ENCODE measurements at places on chromosomes 1 and 21. TPM values are rescaled to one million over a fixed set of nuclear protein-coding genes. Genes with fewer than 3 reads are reported as not detected.

Gene CCDC17
- 0.35 TPM for total RNA-seq

- H3K27ac ChIP-seq = no peak overlapping the region
- H3K36me3 ChIP-seq = no peaks in the 10 kb centered on the region
- H3K27me3 ChIP-seq = peaks cover 13% of the 10 kb centered on the region
- DNase-seq = no peak
These were observed 642 bp upstream of the CREG1 start for GRCh38 chr1:167554028-167554779.

Gene TEKT2
- not detected for total RNA-seq

Gene CFHR4
- total RNA-seq = not detected

GRCh38 chr1:51445351-51446090, 73.5 kb downstream of the EPS15 start:
- peaks cover 40% of the 10 kb centered on the region for H3K4me1 ChIP-seq
- no peak overlapping the region for H3K27ac ChIP-seq
- peaks cover 2% of the 10 kb centered on the region for H3K27me3 ChIP-seq
- no peak overlapping the region for H3K4me3 ChIP-seq

Gene RFX5
- 40.6 TPM for total RNA-seq

- H3K36me3 ChIP-seq = peaks cover 8% of the 10 kb centered on the region
- H3K4me3 ChIP-seq = no peak overlapping the region
- peaks cover 3% of the 10 kb centered on the region for H3K27me3 ChIP-seq
These were observed 84.2 kb upstream of the FGGY start for GRCh38 chr1:59212706-59213105.

Gene PSMB2
- 96.3 TPM for total RNA-seq

Gene TPTE
- not detected for total RNA-seq

DNA sequence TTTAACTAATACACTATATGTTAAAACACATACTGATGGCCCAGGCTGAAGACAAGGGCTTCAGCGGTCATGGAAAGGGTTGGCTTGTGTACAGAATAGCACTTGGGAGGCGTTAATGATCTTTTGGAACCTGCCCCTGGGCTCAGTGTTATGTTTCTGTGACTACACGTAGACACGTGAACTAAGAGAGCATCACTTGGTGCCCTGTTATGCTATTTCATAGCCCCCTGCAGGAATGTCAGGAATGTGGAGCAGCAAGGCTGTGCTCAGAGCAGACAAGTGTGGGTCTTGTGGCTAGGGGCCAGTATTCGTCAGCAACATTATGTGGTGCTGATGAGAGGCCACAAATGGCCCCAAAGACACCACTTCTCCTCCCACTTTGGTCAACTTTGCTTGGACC, 132.4 kb downstream of the MAP3K21 start:
- H3K4me1 ChIP-seq = no peaks in the 10 kb centered on the region
- DNase-seq = no peak

DNA sequence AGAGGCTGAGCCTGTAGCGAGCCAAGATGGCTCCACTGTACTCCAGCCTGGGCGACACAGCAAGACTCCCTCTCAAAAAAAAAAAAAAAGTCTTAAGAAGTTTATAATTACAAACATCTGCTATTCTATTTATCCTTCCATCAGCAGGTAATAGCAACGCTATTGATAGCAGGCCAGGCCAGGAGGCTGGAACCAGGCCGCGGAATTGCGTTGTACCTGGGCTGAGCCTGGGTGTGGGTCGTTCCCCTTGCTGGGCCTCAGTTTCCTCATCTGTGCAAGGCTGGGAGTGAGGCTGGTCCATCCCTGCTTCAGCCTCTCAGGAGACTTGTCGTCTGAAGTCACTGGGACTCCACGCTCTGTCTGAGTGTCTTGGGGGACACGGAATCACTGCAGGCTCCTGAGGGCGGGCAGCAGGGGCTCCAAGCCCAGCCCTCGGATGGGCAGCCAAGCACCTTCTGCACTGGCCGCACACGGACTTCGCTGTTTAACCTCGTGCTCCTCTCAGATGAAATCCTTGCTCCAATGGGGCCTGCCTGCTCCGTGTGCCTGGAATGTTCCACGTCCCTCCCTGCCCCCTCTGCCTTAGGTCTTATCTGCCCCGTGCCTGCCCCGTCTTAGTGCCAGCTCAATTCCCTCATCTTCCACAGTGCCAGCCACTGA, 103.9 kb upstream of the C1orf174 start:
- no peak overlapping the region for H3K4me3 ChIP-seq
- H3K4me1 ChIP-seq = no peaks in the 10 kb centered on the region
- no peak for DNase-seq
- H3K27me3 ChIP-seq = no peaks in the 10 kb centered on the region
- H3K36me3 ChIP-seq = peaks cover 14% of the 10 kb centered on the region
- no peak overlapping the region for H3K27ac ChIP-seq

DNA sequence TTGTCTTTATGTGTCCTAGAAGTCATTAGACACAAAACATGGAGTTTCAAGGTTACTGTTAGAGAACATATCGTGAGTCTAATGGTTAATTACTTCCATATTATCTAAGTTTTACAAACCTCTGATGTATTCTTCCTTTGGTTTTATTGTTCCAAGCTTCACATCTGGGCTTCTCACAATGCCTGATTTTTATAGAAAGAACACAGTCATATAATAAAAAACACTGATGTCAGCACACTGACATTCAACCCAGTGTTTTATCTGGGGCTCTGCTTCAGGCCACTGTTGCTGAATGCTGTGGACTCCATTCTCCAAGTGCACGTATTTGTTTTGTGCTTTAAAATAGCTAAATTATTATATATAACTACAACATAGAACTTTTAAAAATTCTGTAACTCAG, 232.9 kb downstream of the SMYD3 start:
- H3K27ac ChIP-seq = no peak overlapping the region
- peaks cover 20% of the 10 kb centered on the region for H3K4me1 ChIP-seq
- no peak overlapping the region for H3K4me3 ChIP-seq
- no peaks in the 10 kb centered on the region for H3K27me3 ChIP-seq
- no peaks in the 10 kb centered on the region for H3K36me3 ChIP-seq

DNA sequence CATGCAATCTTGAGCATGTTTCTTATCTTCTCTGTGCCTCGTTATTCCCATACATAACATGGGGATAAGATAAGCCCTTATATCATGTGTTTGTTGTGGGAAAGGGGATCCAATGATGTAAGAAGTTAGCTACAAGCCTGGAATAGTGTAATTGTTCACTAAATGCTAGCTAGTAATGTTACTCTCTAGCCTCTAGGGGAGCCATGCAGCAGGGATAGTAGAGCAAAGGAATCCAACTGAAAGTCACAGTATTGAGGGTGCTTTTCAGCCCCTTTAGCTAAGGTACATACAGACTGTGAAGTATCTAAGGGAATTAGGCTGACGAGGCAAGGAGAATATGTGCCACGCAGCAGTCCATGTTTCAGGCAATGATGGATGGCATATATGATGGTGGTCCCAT, 46.9 kb downstream of the IL23R start:
- H3K27me3 ChIP-seq = peaks cover 12% of the 10 kb centered on the region
- H3K27ac ChIP-seq = no peak overlapping the region
- H3K4me3 ChIP-seq = no peak overlapping the region
- H3K4me1 ChIP-seq = no peaks in the 10 kb centered on the region
- H3K36me3 ChIP-seq = no peaks in the 10 kb centered on the region
- peak; percentile 11 for DNase-seq

DNA sequence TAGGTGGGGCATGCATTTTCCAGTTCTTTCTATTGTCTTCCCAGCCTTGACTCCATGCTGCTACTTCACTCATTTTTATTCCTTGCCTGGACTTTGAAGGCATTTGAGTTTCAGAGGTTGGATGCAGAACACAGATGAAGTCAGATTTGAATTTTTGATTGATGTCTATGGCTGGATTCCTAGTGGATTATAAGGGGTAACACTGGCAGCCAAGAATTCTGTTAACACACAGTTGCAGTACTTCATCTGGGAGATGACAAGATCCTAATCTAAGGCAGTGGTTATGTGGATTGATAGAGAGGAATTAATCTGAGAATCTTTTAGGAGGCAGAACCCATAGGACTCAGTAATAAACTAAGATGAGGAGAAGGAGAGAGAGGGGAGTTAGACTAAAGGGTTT, 439.0 kb upstream of the USP24 start:
- H3K27me3 ChIP-seq = peaks cover 2% of the 10 kb centered on the region
- no peak overlapping the region for H3K4me3 ChIP-seq
- no peaks in the 10 kb centered on the region for H3K36me3 ChIP-seq

Gene AMY2A
- total RNA-seq = not detected

GRCh38 chr21:26138615-26139257, 31.8 kb downstream of the APP start:
- H3K4me3 ChIP-seq = no peak overlapping the region
- H3K4me1 ChIP-seq = peaks cover 56% of the 10 kb centered on the region
- H3K36me3 ChIP-seq = peaks cover 39% of the 10 kb centered on the region
- no peak for DNase-seq

DNA sequence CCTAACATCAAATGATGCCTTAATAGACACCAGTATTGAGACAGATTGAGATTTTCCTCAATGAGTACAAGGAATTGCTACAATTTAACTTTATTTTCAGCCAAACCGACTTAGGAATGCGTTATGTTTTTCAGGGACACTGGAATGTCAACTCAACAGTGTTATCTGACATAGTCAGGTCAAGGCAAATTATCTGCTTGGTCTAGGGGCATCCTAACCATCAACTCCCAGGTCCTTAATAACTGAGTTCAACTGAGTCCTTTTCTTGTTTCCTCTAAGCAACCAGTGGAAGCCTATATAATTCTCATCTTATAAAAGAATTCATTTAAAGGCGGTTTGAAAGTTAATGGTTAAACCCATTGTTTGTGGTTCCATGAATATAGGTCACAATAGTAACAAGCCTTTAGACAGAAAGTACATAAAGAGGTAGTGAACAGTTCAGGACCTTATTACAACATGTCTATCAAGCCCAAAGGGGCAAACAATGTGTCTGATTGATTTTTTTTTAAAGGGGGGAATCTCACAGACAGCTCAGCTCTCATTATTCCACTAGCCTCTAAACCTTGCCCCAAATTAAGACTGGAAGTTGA, 32.3 kb upstream of the NR5A2 start:
- H3K27me3 ChIP-seq = peaks cover 6% of the 10 kb centered on the region
- no peaks in the 10 kb centered on the region for H3K4me1 ChIP-seq
- no peak for DNase-seq
- H3K27ac ChIP-seq = no peak overlapping the region
- no peak overlapping the region for H3K4me3 ChIP-seq

DNA sequence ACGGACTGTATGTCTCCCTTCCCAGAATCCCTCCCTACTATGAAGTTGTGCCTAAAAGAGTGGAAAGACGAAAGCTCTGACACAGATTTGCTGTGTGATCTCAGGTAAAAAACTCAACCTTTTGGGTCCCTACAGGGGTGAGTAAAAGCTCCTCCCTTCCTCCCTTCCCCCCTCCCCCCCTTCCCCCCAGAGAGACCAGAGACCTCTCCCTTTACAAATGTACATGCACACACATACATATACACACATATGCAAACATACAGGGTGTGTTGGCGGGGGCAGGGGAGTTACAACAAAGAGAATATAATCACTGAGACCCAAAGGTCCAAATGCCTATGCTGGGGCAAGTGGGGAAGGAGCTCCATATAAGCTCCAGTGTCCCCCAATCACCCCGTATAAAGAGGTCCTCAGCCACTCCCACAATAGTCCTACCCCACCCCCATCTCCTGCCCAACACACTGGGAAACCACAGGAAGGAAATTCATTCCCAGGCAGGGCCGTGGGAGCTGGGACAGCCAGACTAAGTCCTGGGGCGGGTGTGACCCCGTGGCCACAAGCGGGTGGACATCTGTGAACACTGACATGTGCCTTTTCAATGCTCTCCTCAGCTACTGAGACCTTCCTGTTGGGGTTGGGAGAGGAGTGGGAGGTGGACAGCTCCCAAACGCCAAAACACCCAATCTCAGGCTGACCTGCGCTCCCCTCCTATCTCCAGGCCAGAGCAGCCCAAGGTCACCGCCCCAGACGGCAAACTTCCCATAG, 2.0 kb downstream of the MEF2D start:
- peak overlapping the region; percentile 81 for H3K27ac ChIP-seq
- peak overlapping the region; percentile 88 for H3K4me3 ChIP-seq
- peaks cover 9% of the 10 kb centered on the region for H3K36me3 ChIP-seq

Gene CZIB
- 44.6 TPM for total RNA-seq

- no peaks in the 10 kb centered on the region for H3K4me1 ChIP-seq
- H3K36me3 ChIP-seq = peaks cover 34% of the 10 kb centered on the region
- no peak for DNase-seq
- H3K27ac ChIP-seq = no peak overlapping the region
These were observed 17.9 kb upstream of the PWP2 start for GRCh38 chr21:44089001-44089911.

DNA sequence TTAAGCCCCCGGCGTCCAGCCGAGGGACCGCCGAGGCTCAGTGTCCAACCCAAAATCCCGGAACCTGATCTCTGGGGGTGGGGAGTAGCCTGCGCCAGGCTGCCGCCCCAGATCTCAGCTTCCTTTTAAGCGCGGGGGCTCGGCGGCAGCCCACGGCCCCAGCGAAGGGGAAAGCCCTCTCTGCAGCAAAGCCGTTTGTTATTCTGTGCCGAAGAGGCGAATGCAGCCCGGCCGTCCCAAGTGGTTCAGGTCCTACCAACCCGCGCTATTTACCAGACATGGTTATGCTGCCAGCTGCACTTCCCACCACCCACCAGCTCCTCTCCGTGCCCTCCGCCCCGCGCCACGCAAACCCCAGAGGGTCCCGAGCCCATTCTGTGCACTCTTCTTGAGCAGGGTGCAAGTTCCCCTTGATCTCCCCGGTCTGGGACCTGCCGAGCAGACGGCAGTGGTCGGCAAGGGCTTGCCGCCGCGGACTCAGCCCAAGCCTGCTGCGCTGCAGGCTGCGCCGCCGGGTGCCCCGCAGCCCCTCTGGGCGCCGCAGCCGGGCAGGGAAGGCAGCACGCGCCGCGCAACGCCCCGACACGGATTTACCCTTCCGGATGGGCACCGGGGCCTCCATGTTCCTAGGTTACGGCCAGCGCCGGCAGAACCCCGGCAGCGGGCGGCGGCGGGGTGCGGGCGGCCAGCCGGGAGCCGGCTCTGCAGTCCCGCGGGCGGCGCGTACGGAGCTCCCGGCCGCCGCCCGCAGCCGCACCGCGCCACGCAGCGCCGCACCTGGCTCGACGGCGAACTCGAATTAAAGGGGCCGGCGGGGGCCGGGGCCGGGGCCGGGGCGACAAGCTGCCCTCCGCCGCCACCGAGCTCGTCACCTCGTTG, 738 bp upstream of the KCNA2 start:
- H3K4me1 ChIP-seq = no peaks in the 10 kb centered on the region
- H3K27ac ChIP-seq = no peak overlapping the region
- H3K4me3 ChIP-seq = no peak overlapping the region
- H3K36me3 ChIP-seq = no peaks in the 10 kb centered on the region
- DNase-seq = no peak

Gene ZBTB18
- total RNA-seq = 21.5 TPM

Gene AIRE
- not detected for total RNA-seq

DNA sequence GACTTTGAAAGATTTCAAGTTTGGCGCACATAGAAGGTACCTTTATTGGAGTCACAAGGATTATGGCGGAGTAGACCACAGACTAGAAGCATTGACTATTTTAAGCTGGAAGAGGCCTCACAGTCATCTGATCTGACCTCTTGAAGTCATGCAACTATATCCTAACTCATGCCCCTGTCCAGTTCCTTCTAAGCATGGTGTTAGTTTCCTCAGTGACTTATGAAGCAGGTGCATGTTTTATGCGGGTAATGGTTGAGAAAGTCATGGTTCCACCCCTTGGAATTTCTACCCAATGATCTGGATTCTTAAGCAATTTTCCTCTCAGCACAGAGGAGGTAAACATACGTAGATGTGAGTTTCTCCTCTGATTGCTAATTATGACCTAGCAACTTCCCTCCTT, 11.7 kb downstream of the OLFML3 start:
- H3K36me3 ChIP-seq = peaks cover 27% of the 10 kb centered on the region
- no peak overlapping the region for H3K4me3 ChIP-seq
- H3K27ac ChIP-seq = no peak overlapping the region
- no peak for DNase-seq
